HS-5 (cell line): ENCODE measurements at places on chromosomes 13 and 19.

DNA sequence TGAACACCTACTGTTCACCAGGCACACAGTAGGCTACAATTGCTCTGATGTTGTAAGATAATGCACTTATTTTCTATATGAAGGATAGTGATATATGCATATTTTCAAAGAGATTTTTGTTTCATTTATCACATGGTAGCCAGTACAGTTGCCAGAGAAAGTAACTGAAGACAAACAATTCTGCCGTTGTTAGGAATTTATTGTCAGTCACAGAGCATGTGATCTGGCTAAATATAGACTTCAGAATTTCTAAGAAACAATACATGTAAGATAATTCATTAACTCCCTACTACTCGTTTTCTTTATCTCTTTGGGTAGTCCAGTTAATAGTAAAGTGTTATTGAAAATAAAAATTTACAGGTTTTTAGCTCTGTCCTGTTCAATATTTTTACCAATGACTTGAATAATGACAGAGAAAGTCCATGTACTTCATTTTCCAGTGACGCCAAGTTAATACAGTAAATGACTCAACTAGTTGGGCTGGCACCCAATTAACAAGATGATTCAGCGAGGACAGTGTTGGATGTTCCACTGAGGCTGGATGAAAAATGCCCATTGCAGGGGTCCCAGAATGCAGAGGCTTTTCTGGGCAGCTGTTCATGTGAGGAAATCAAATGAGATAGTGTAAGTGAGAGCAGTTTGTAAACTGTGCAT, 35.6 kb downstream of the GJA3 start:
- DNase-seq = no peak

GRCh38 chr13:113584870-113585671, 518 bp downstream of the TFDP1 start:
- DNase-seq = no peak

DNA sequence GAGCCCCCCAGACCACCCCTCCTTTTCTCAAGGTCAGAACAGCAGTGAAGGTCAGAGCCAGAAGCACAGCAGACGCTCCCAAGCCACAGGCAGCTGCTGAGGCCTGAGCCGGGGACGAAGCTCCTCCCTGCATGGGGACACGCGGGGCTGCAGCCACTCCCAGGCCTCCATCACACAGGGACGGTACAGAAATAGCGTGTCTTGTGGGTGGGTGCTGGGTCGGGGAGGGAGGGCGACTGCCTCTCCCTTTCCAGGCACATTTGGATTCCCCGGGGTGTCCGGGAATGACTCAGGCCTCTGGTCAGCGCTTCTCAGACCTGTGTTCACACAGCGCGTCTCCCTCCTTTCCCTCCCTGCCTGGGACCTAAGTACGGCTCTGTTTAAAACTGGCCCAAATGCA, 33.2 kb downstream of the RASA3 start:
- DNase-seq = no peak

DNA sequence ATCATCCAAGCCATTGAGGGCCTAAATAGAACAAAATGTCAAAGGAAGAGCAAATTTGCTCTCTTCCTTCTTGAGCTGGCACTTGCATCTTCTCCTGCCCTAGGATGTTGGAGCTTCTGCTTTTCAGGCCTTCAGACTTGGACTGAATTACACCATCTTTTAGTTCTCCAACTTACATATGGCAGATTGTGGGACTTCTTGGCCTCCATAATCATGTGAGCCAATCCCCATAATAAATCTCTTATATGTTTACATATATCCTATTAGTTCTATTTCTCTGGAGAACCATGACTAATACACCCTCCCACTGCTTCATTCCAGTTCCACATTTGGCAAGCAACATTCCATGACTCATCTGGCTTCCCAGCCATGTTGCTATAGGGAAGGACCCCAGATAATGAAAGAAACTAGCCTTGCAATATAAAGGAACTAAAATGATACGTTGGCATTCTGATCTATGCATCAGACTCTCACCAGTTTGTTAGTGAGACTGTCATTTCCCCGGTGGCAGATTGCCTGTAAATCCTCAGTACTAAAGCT, 11.0 kb upstream of the ACOD1 start:
- peak; percentile 80 for DNase-seq

- no peak for DNase-seq
These were observed 53.0 kb upstream of the ZNF254 start for GRCh38 chr19:24033963-24034342.

- no peak for DNase-seq
These were observed 123.6 kb downstream of the PCDH9 start for GRCh38 chr13:67106502-67107057.

DNA sequence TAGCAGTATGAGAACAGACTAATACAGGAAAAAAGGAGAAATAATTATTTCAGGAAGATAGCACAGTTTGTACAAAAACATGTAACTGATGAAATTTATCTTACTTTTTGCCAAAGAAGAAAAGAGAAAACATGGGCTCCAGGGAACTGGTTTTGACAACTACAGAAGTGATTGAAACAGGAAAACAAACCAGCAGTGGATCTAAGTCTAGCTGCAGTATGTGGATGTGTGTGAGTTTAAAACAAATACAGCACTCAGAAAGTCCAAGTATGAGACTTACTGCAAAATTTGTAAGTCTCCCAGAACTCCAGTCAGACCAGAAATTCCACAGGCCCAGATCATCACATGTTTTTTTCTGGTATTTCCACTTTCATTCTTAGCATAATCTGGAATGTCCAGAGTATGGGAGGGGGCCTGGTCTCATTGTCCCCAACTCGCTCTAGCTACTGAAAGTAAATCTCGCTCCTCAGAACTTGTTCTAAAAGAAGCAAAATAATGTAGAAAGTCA, 259.5 kb downstream of the NHLRC3 start:
- no peak for DNase-seq

DNA sequence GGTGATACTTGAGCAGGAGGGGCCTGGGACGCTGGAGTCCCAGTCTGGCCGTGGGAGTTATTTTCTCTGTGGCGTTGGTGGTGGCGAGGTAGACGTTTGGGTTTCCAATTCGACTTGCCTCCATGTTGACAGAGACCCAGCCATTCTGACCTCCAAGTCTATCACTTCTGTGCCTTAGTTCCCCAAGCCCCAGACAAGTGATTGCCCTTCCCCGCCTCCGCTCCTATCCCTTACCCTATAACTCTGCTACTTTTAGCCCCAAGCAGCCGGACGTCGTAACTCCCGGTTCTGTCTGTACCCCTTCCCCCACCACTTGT, 549 bp downstream of the TIMM50 start:
- DNase-seq = no peak

- DNase-seq = no peak
These were observed 10.4 kb downstream of the EPS8L1 start for GRCh38 chr19:55085923-55086715.

- no peak for DNase-seq
These were observed 86.7 kb downstream of the DNAJC3 start for GRCh38 chr13:95763601-95764000.

GRCh38 chr13:42548731-42549551, 25.0 kb upstream of the TNFSF11 start:
- no peak for DNase-seq

GRCh38 chr19:10712754-10713153, 5.1 kb upstream of the DNM2 start:
- no peak for DNase-seq

DNA sequence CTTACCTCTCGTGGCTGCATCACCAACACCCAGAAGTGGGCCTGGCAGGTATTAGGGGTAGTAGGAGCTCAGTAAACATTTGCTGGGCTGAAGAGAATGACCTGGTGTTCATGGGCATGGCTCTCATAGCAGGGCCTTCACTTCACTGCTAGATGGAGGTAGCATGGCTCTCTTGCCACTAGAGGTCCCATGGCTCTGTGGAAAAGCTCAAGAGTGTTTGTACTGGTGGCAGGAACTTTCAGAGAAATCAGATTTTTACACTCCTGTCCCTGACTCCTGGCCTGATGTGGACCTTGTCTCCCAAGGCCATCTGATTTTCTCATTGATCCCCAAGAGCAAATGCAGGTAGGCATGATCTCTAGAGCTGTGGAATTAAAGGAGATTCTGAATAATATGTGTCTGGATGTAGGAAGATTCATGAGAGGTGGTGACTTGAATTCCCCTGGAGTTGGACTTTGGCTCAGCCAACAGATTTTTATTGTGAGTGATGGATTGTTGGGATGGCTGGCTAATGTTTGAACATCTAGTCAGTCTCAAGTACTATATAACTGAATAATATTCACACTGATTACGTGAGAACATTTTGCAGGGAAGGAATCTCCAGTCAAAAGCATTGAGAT, 5.7 kb downstream of the ZNF574 start:
- DNase-seq = no peak

DNA sequence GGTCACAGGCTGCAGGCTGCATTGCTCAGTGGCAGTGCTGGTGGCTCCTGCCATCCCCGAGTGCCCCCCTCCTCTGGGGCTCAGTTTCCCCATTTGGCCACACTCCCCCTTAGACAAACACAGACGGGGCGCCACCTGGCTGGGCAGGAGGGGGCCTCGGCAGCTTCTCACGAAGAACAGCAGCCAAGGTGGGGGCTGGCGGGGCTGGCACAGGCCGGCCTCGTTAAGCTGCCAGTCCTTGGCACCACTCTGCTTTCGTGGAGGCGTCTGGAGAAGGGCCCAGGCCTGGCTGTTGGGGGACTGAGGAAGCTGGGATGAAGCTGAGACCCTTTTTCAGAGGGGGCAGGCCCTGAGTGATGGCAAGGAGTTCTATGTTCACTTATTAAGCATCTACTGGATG, 3.7 kb upstream of the ZNRF4 start:
- no peak for DNase-seq

DNA sequence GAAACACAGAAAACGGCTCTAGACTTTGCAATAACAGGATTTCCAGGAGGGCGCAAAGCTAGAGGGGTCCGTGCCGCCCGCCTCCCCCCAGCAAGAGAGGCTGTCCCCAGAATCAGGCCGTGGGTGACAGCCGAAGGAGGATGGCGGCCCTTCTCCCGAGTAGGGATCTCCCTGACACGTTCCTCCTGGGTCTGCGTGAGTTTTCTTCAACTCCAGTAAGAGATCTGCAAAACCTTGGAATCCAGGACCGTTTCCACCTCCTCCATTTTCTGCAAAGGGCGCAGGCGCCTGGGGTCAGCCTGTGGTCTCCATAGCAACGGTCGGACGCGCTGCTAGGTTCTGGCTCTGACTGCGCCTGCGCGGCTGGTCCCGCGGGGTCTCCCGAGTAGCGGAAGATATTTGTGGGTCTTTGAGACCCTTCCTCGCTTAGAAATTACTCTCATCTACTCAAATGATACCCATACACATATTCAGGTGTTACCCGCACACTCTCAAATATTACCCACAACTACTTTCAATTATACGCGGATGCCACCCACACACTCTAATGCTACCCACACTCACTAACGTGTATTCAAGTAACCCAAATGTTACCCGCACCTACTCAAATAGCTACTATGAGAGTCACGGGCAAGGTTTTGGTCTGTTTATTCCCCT, 2.1 kb downstream of the PNMA8C start:
- no peak for DNase-seq

DNA sequence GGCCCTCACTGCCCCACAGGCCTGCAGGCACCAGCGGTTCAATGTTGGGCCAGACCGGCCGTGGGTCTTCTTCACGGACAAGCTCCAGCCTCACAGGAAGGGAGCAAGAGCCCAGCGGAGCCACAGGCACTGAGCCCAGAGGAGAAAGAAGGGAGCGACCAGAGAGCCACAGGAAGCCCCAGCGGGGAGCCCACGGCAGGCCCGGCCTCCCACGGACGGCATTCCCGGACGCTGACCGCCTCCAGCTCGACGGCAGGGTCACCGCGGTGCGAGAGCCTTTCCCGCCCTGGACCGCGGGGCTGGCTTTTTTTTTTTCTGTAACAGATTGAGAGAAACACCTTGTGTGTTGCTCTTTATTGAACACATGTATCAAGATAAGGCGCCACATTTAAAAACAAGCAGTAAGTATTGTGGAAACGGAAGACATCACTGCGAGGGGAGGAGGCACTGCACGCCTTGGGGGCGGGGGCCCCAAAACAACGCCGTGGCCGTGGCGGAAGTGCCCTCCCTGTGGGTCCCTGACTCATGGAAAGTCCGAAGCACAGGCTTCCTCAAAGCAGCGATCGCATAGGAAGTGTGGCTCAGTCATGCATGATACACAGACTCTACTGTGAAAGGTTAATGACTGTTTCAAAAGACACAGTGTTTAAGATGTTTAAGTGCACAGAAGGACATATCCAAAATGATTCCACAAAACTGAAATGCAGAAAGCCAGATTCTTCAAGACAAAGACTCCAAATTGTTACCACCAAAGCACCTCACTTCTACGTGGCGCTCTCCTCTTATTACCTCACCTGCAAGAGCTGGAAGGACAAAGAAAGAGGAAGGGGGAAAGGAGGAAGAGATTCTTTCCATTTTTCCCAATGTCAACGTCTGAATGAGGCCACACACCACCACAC, 3.5 kb downstream of the RASA3 start:
- peak; percentile 64 for DNase-seq

DNA sequence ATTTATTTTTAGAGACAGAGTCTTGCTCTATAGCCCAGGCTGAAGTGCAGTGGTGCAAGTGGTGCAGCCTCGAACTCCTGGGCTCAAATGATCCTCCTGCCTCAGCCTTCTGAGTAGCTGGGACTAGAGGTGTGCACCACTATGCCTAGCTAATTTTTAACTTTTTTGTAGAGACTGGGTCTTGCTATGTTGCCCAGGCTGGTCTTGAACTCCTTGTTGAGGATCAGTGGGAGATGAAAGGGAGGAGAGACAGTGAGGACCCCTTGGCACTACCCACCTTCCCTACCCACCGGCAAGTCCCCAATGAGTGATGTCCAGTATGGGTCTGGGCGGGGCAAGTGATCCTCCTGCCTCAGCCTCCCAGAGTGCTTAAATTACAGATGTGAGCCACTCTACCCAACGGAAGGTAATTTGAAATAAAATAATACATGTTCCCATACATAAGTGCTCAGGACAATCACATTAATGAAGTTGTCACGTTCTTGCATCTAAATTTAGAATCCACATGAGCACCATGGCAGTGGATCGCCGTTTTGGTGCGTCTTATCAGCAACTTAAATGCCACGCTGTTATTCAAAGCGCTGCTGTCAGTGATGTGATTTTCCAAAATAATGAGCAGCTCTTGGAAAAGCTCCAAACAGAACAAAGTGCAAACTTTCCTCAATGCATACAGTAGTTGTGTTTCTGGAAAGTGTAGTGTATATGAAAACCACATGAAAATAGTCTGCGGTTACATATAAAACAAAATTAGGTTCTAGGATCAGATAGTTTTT, 5.9 kb upstream of the ARL11 start:
- no peak for DNase-seq

GRCh38 chr19:35592226-35592625, 6.3 kb downstream of the PMIS2 start:
- DNase-seq = no peak

DNA sequence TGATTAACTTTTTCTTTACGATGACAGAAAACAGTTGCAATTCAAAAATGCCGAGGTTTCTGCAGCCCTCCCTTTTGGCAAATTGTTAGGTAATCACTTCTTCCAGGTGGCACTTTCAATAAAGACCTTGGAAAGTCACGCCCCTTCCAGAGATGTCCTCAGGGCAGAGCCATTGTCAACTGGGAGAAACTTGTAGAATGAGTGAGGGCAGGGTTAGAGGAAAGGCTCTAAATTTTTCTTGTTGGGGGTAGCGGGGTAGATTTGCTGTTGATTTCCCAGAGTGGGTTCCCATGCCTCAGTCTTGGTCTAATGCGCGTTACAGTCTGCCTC, 421.1 kb downstream of the FGF9 start:
- no peak for DNase-seq
